Ecto neural progenitor cell (in vitro differentiated cells): ENCODE measurements at places on chromosomes 12 and 14.

DNA sequence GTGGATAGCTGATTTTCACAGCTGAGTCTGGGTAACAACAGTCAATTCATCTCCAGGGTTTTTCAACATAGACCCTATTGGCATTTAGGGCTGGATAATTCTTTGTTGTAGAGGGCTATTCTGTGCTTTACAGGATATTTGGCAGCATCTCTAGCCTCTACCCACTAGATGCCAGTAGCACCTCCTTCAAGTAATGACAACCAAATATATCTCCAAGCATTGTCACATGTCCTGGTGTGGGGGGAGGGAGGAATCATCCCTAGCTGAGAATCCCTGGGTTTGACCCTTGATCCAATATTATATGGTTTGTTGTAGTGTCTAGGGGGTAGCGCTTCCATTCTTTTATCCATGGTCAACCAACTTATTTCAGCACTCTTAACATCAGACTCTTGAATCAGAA is 157.2 kb downstream of the ANO4 start:
- no peak for DNase-seq

DNA sequence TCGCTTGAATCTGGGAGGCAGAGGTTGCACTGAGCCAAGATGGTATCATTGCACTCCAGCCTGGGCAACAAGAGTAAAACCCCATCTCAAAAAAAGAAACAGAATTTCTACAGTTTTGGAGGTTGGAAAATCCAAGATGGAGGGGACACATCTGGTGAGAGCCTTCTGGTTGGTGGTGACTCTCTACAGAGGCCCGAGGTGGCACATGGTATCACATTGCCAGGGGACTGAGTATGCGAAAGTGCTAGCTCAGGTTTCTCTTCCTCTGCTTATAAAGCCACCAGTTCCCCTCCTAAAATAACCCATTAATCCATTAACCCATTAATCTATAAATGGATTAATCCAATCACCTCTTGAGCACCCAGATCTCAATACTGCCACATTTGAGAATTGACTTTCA is 70.8 kb upstream of the DACT1 start:
- DNase-seq, result no peak

- DNase-seq, result peak; percentile 57
These were observed 22.5 kb downstream of the RHOF start for GRCh38 chr12:121770813-121771625.

DNA sequence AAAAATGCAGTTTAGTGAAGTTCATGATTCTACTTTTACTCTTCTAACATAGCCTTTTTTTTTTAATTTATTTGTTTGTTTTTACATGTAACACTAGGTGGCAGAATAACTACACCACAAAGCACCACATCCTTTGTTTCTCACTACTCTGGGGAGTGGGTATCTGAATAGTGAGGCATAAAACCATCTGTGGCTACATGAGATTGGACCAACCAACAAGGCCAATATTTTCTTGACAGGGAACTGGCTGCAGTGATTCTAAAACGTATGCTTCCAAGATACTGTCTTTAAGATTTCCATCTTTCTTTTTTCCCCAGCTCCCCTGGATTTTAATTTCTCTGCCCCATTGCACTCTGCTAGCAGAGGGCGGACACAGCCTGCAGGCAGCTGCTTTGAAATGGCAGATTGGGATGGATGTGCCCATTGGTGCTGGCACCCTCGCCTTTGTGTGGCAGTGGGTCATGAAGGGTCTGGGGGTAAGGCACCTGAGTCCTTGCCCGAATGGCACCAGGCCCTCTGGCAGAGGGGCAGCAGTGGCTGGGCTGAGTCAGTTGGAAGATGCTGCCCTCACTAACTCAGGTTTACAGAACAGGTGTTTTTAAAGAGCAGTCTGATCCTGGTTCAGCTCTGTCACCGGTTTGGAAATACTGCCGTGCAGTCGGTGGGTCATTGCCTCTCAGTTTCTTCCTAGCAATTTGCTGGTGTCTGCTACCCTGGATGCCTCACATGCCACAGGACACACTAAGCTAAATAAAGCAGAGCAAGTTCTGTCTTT is 429.1 kb downstream of the RAD51B start:
- DNase-seq, result peak; percentile 58

- DNase-seq, result peak; percentile 68
These were observed 1.2 kb downstream of the DYRK2 start for GRCh38 chr12:67649570-67650387.

DNA sequence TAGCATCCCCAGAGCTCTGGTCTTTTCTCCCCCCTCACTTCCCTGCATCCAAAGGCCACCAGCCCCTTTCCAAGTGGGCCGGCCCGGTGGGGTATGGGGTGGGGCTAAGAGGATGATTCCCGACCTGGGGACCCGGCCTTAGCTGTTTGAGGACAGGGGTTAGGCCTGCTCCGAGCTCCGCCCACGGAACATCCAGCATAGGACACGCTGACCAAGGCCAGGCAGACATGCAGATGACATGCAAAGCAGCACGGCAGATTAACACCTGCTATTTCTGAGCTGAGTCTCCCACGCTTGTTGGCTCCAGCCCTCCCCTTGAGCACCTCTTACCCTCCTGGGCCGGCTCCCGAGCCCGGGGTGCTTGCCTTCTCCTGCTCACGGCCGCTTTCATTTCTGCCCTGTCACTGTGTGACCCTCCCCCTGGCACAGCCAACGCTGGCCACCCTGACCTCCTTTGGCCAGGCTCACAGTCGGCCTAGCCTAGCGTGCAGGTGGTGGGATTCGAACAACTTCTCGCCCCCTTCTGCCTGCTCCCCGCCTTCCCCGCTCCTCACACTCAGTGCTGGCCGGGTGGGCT is 40.2 kb downstream of the TEAD4 start:
- DNase-seq, result peak; percentile 75

- DNase-seq, result no peak
These were observed 133.8 kb upstream of the TBX3 start for GRCh38 chr12:114817571-114818425.

DNA sequence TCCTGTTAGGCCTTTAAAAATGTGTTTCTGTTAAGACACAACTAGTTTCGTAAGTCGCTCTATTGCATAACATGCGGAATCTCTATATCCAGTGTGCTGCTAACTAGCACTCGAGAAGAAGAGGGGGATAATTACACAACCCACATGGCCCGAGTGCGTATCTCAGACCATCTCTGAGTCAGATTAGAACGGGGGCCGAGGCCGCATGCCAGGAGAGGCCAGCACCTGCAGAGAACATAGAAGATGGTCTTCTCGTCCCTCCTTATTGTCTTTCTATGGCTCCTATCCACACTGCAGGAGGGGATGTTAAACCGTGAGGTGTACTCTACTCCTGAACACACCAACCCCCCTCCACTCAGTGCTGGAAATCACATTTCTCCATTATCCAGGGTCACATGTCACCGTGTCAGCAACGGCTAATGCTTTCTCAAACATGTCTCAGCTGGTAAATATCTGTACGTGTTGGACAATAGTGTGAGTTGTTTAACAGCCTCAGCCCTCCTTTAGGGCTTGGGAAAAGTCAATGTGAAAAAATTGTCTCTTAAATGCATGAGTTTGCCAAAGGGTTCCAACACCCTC is 56.3 kb downstream of the CCDC88C start:
- DNase-seq, result no peak

- no peak for DNase-seq
These were observed 31.5 kb upstream of the CRADD start for GRCh38 chr12:93645702-93646101.

DNA sequence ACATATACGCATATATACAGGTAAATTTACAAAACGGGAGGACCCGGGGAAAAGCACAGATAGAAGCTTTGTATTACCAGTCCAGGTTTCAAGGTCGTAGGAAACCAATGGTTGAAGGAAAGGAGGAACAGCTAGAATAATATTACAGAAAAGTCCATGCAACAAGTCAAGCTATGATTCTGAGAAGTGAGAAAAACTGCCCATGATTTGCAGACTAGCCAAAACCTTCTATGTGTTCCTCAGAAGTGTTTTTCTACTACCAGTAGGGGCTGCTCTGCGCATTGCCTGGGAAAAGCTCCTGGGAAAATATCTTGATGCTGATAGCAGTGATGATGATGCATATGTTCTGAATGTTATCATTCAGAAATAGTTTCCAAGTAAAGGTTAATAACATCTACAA is 2.2 kb downstream of the PDZRN4 start:
- no peak for DNase-seq

DNA sequence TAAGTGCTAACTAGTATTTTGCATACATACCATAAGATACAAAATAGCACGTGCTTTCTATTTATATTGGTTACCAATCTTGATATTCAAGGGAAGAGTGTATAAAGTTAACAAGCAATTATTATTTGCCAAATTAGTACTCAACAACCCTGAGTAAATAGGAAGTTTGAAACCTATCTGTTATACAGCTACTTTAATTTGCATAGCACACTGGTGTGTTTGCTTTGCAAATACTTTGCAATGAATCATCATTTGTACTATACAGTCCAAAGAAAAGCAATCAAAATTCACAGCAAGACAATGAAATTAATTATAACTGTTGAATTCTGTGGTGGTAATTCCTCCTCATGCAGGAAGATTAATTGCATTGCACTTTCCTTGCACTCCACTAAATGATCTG is 469.1 kb downstream of the PRKD1 start:
- no peak for DNase-seq

DNA sequence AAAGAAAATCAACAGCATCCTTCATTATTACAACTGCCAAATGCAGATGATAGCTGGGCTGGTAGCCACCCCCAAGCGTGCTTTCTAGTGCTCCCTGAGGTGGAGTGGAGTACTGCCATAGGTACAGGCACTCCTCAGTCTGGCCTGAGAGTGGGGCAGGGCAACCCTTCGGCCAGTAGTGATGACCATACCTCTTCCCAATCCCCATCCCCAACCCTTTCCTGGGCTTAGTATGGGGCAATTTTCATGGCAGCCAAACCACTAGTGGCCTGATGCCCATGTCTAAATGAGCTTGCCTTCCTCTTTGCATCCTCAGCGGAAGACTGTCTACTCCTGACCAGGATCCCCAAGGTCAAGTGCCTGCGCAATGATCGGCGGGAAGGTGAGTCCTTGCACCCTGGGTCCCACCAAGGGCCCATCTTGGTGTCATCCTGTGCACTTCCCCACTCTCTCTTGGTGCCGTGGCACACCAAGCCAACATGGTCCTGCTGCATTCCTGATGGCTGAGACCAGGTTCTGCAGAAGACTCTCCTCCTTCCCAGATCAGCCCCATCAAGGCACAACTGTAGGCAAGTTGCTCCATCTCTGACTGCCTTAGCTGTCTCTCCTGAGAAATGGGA is 65.8 kb downstream of the GALNT16 start:
- DNase-seq, result no peak

DNA sequence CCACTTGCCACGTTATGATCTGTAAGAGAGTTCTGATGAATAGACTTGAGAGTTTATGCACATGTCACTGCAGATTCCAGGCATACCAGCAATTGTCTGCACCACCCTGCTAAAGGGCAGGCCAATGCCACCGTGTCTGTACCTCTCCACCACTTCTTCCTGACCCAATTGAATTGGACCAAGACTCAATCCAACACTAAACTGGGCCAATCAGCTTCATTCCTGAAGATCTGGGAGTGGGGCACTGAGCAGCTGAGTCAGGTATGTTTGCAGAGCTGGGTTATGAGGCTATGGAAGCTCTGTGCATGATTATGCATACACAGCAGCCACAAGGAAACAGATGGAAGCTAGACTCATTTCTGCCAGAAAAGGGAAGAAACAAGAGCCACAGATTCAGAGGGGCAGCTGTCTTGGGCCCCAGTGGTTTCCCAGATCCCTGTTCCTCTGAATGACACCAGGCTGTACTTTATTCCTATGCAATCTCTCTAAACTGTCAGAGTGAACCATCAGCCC is 28.0 kb downstream of the DAO start:
- no peak for DNase-seq

DNA sequence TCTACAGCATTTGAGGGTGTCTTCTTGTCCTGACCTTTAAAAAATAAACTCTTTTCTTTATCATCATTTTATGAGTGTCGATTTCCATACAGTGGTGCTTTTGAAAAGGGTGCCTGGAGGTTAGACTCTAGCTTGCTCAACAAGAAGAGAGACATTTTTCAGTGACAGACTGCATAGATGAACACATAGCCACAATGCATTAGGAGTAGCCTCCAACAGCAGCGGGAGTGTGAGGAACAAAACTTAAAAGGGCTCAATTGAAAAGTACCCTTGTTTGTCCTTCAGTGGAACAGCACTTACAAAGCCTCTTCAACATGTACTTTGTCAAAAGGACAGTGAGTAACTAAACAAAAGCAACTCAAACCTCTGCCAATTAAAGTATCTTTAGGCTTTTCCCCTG is 119.3 kb downstream of the SOX5 start:
- no peak for DNase-seq

DNA sequence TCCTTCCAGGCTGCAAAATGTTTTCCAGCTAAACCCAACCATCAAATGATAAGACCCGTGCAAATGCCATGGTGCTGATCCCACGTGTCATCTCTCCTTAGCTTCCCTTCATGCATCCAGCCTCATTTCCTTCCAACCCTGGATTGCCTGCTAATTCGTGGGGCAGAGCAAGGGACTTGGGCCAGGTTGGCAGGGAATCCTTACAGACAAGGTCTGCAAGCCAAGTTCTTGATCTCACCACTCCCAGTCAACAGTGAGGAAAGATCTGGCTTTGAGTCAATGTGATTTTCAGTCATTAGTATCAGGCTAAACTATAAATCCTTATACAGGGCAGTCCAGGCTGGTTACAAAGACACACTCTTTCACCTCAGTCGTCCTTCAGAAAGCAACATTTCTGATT is 150.9 kb downstream of the ANO2 start:
- DNase-seq, result no peak

GRCh38 chr12:532908-533565 is 73.3 kb downstream of the B4GALNT3 start:
- DNase-seq, result no peak

DNA sequence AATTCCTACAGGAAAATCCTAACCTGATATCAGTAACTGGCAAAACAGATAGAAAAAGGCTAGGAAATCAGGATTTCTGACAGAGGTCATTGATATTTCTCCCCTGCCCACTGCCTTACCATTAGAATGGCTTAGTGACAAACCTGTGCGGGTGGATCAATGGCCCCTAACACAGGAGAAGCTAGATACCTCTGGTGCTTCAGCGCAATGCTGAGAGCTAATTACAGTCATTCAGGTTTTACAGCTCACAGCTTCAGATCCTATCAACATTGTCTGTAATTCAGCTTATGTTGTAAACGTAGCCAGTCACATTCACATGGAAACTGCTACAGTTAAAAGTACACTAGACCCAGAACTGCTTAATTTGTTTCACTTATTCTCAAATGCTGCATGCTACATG is 17.4 kb upstream of the SLC10A1 start:
- DNase-seq, result no peak

- DNase-seq, result no peak
These were observed 6.3 kb downstream of the FRS2 start for GRCh38 chr12:69476276-69477017.

GRCh38 chr12:9365296-9365695 is 157.1 kb upstream of the PZP start:
- DNase-seq, result no peak

GRCh38 chr12:28425526-28425925 is 235.3 kb downstream of the CCDC91 start:
- no peak for DNase-seq

DNA sequence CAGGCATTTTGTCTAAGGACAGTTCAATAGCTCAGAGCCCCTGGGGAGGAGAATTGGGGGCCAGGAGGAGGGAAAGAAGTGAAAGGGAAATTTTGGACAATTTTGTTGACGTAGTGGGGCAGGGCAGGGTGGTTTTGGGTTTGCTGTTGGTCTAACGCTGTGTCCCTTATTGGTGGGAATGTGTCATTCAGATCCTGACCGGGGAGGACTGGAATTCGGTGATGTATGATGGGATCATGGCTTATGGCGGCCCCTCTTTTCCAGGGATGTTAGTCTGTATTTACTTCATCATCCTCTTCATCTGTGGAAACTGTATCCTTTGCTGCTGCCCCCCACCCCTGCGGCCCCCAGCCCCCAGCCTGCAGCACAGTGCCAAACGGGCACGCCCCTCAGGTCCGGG is 212.1 kb upstream of the FKBP4 start:
- DNase-seq, result no peak
